ENCODE measurements at places on chromosomes 4 and X. TPM values are rescaled to one million over a fixed set of nuclear protein-coding genes. Genes with fewer than 3 reads are reported as not detected.

EFNB1 gene
- total RNA-seq = 40.8 TPM

NPNT gene
- not detected for total RNA-seq

HS3ST1 gene
- 0.56 TPM for total RNA-seq

CT83 gene
- not detected for total RNA-seq

USP17L11 gene
- total RNA-seq = not detected

CNKSR2 gene
- 2.3 TPM for total RNA-seq

Measured in regular cardiac myocyte (primary cell).